ENCODE measurements at places on chromosomes 13 and 19.

DNA sequence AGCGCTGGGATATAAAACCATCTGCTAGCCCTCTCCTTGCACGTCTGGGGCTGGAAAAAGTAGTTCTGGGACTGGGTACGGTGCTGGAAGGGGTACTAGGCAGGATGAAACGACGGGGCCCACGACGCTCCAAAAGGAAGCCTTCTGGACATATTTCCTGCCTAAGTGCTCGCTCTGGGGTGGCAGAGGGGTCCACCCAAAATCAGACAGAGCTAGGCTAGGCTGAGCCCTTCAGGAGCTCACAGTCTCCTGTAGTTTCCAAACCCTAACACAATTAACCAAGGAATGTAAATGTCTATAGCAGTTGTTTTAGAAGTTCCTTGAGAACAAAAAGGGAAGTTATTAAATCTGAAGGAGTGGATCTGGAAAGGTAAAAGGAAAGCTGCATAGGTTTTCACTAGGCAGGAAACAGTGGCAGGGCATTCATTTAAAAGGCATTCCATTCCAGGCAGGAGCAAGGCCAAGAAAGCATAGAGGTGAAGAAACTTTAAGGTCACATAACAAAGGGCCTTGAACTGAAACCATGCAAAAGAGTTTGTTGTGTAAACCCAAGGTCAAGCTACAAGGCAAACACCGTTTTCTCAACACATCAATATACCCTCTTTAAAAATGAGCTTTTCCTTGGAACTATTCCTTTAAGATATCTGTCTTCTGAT is 634 bp upstream of the DIAPH3 start:
- DNase-seq, result no peak

DNA sequence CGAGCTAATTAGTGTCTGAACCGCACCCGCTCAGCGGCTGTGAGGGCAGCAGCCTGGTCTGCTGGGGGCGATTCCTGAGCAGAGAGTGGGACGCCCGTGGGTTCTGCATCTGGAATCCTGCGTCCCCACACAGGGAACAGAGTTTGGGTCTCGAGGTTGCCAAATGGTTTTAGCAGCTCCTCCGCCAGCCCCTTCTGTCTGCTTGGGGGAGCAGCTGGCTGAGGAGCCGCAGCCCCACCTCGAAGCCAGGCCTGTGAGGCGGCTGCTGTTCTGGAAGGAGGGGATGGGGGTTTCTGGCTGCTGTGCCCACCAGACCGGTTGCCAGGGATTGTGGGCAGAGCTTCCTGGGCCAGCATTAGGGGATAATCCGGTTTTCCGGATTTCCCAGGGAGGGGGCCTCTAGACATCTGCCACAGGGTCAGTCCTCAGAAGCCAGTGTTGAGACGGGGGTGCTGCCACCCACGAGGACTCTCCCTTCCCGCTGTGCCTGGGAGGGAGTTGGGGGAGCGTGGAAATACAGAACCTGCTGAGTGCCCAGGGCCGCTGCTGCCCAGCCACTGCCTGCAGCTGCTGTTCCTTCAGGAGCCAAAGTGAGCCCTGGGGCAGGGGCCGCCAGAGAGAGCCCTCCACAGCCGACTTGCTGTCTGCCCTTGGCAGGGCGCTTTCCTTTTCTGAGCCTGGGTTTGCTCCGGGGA is 2.0 kb downstream of the CDC34 start:
- no peak for DNase-seq

DNA sequence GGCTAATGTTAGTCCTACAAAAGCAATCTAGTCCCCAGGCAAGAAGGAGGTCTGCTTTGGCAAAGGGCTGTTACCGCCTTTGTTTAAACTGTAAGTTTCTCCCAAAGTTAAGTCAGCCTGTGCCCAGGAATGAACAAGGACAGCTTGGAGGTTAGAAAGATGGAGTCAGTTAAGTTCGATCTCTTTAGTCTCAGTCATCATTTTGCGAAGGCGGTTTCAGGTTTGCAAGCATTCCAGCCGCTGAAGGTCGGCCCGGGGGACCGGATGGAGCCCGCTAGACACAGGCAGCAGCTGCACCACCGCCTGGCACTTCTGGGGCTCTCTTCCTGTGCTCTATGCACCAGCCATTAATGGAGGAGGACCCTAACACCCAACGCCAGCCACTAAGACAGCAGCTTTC is 91.3 kb downstream of the STK24 start:
- no peak for DNase-seq

DNA sequence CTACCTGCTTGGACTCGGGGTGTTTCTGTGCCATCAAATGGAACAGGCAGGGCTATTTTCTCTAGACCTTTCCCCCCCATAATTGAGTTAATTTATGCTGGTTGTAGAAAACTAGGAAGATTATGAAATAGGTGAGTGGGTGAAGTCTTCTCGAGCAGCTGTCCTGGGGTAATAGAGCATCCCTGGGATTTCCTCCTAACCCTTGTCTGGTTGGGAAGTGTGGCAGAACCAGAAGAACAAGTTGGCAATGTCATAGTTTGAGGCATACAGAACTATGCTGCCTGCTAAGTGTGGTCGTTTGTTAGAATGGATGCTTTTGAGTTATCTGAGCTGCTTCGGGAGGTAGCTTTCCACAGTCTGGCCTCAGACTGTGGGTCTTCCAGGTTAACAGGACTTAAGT is 3.7 kb downstream of the GATAD2A start:
- DNase-seq, result no peak

GRCh38 chr13:100564444-100565223 is 24.0 kb downstream of the GGACT start:
- no peak for DNase-seq

DNA sequence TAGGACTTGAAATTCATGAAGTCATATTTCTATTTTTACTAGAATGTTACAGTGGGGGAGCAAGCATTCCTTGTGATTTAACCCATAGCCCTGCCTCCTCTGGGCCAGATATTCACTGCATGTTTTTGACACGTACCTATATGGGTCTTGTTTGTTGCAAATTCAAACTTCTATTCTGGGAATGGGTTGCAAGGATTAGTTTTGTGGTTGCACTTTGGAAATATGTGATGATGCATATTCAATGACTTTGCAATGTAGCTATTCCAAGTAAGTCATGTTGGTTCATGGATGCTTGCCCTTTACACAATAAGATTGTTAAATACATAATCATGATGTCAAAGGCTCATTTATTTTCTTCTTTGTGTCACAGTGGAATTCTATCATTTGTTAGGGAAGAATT is 440.8 kb downstream of the TDRD3 start:
- no peak for DNase-seq

- DNase-seq, result no peak
These were observed 610.9 kb upstream of the PCDH9 start for GRCh38 chr13:67841071-67841470.

- DNase-seq, result no peak
These were observed 105.5 kb downstream of the KDM4B start for GRCh38 chr19:5074407-5074806.

- no peak for DNase-seq
These were observed 134.5 kb upstream of the TMTC4 start for GRCh38 chr13:100809129-100809390.

DNA sequence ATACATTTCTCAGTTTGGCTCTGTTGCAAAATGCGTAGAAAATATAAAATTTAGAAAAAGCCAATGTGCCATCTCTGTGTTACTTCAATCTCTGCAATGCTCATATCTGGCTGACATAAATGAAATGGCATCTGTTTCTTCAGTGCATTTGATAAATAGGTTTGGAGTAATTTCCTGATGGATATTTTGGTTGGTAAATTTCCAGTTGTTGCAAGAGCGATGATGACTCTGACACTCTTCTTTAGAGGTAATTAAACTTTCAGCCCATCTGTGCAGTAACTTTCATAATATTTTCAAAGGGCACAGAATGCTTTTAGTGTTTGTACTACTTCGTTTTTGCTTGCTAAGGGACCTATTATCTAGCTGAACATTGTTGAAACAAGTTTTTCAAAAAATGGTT is 1286.4 kb downstream of the PCDH9 start:
- no peak for DNase-seq

DNA sequence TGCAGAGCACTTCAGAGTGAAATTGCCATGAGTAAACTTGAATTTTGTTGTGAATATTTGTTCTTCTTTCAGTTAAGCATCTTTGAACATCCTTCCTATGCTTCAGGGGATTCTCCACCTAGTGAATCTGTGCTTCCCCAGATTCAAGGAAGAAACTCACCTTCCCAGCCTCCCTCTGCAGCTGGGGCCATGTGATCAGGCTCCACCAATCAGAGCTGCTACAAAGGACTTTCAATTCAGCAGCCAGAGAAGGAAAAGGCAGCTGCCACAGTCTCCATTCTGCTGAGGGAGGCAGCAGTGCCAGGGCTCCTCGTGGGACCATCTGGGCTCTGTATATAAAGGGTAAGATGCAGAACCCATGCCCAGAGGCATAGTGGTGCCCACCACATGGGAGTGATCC is 89.7 kb upstream of the SIAH3 start:
- no peak for DNase-seq

DNA sequence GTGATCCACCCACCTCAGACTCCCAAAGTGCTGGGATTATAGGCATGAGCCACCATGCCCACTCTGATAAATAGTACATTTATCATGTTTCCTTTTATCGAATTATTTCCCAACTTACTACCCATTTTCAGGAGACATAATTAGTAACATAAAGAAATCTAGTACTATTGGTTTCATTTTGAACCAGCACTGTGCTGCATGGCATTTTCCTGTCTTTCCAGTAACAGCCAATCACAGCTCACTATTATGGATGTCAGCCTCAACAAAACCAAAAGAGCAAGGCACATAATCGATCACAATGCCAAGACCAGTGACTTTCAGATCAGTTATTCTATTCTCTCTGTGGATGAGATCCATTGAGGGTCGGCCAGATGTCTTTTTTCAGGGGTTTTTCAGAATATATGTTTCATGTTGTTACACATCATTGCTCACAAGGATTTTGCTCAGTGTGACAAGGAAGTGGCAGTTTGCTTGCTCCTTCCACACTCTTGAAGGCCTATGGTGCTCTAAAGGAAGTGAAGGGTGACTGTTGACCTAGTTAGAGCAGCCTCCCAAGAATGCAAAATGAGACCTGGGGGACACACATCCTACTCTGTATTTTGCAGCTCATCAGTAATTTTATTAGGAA is 233.4 kb downstream of the KCNRG start:
- DNase-seq, result no peak

GRCh38 chr19:29942404-29943261 is 594 bp downstream of the URI1 start:
- DNase-seq, result peak; percentile 74

GRCh38 chr13:40657307-40657706 is 9.1 kb downstream of the FOXO1 start:
- no peak for DNase-seq

DNA sequence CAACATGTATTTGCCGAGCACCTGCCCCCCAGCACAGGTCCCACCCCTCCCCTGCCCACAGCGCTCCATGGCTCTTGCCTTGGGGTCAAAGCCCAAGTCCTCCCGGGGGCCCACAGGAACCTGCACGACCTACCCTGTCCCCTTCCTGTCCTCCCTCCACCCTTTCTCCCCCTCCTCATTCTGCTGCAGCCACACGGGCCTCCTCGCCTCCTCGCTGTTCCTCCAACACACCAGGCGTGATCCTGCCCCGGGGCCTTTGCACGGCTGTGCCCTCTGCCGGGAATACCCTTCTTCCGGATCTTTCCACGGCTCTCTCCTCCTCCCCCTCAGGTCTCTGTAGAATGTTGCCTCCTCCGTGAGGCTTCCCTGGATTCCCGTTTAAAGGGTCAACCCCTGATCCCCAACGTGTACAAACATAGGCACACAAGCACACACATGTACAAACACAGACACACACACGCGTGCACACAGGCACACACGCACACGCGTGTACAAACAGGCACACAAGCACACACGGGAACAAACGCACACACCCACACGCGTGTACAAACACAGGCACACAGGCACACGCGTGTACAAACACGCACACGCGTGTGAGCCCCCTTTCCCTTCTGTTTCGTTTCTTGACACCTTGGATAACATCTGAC is 2.8 kb downstream of the MADCAM1 start:
- no peak for DNase-seq

DNA sequence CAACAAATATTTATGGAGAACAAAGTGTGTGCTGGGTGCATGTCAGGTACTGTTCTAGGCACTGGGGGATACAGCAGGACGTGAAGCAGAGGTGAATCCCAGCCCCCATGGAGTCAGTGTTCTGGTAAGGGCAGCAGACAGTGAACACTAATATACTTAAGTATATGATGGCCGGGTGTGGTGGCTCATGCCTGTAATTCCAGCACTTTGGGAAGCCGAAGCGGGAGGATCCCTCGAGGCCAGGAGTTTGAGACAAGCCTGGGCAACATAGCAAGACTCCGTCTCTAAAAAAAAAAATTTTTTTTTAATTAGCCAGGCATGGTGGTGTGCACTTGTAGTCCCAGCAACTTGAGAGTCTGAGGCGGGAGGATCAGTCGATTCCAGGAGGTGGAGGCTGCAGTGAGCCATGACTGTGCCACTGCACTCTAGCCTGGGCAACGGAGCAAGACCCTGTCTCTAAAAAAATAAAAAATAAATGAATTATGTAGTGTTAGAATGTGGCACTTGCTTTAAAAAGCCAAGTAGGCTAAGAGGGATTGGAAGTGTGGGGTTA is 22.6 kb downstream of the CHST8 start:
- no peak for DNase-seq

- no peak for DNase-seq
These were observed 272.7 kb downstream of the DIAPH3 start for GRCh38 chr13:59891053-59891452.

GRCh38 chr19:10752237-10752912 is 34.5 kb downstream of the DNM2 start:
- no peak for DNase-seq

- no peak for DNase-seq
These were observed 40.2 kb downstream of the BRD4 start for GRCh38 chr19:15292140-15292539.
